Motor neuron (in vitro differentiated cells): ENCODE measurements at places on chromosomes 2 and 18. TPM values are rescaled to one million over a fixed set of nuclear protein-coding genes. Genes with fewer than 3 reads are reported as not detected.

- ATAC-seq: no peak
These were observed 111.1 kb downstream of the PDCL3 start for GRCh38 chr2:100673691-100674485.

DNA sequence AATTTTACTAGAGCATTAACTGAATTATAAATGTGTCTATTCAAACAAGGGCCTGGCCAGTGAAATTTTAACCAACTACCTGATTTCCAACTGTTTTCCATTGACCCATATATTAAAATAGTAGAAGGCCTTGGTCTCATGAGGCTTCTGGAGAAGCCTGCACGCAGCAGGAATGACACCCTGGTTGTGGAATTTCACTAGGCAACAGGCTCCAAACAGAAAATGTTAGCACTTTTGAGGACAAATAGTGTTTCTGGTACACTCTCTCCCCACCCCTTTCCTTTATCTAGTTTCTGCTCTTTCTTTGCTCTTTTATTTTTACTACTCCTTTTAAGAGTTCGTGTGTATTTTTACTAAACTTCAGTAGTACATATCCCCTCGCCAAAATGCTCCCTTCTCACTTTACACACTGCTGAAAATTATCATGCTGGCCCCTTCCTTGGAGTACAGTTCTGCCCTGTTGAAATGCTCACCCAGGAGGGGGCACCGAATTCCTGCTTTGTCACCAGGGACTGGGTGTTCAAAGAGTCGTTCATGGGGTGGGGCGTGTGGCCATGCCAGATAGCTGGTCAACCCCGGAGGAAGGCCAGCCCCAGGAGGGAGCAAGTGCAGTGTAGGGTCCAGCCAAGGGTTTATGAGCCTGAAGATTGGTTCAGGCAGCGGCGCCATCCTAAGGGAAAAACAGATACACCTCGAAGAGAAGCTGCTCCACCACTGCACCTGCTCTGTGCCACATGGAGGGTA is 22.1 kb upstream of the COL6A3 start:
- no peak for ATAC-seq

The FIGN gene
- total RNA-seq: 10.6 and 12.1 TPM in 2 replicates

The CXCR1 gene
- 0.09 and 0.21 TPM in 2 replicates for total RNA-seq

GRCh38 chr2:46925474-46926351 is 10.1 kb upstream of the MCFD2 start:
- no peak for ATAC-seq

The NETO1 gene
- total RNA-seq: not detected in 2 replicates

DNA sequence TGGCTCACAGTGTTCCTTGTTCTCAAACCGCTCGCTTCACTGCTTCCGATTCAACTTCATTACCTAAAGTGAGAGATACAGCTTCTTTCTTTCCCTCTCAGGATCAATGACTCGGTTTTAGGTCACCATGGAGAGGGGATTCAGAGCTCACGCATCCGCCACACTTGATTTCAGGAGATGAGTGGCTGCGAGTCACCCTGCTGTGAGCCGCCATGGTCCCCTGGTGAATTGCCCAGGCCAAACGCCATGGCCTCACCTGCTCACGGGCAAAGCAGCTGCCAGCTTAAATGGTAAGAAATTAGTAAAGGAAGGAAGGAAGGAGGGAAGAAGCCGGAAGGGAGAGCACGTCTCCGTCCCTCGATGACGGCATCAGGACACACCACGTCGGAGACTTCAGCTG is 60.5 kb downstream of the ADNP2 start:
- ATAC-seq: no peak

GRCh38 chr2:144117086-144117485 is 402.8 kb downstream of the ZEB2 start:
- ATAC-seq: no peak

GRCh38 chr2:43116988-43117387 is 109.4 kb downstream of the ZFP36L2 start:
- no peak for ATAC-seq
